ENCODE measurements at places on chromosomes 3 and 15.

GRCh38 chr3:35709691-35710090 lies 70.4 kb downstream of the ARPP21 start:
- DNase-seq, result no peak

DNA sequence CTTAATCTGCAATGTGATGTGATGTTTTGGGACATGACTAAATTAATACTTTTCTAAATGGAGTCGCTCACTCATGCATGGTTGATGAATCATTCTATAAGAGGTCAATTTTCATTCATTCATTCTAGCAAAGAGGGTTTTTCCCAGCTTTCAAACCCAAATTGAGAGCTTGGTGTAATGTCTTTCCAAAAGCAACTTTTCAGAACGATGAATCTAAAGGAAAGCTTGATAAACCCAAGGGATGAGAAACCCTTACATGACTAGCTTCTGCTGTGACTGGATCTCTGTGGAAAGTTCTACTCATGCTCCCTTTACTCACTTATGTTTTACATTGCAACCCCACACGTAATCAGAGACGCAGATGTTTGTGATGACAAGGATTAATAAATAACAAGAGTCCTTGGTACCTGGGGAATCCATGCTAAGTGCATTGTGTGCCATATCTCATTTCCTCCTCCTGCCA lies 47.7 kb downstream of the PDZRN3 start:
- DNase-seq, result no peak

DNA sequence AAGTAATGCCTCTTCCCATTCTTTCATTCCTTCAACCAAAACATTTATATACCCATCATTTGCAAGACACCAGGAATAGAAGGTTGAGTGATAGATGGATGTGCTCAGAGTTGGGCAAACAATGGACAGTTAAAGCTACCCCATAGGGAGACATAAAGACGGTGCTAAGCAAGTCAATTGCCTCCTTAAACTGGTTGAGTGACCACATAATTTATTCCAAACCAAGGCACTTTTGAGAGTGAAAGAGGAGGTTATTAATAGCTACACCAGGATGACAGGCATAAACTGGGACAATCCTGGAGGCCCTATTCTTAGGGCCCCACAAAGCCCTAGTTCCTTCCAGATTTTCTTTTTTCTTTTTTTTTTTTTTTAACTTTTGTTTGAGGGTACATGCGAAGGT lies 21.4 kb upstream of the DYNC1LI1 start:
- DNase-seq, result no peak

- DNase-seq, result no peak
These were observed 146.3 kb upstream of the RGMA start for GRCh38 chr15:93235269-93235668.

- DNase-seq, result no peak
These were observed 20.2 kb downstream of the RNF13 start for GRCh38 chr3:149833241-149833640.

DNA sequence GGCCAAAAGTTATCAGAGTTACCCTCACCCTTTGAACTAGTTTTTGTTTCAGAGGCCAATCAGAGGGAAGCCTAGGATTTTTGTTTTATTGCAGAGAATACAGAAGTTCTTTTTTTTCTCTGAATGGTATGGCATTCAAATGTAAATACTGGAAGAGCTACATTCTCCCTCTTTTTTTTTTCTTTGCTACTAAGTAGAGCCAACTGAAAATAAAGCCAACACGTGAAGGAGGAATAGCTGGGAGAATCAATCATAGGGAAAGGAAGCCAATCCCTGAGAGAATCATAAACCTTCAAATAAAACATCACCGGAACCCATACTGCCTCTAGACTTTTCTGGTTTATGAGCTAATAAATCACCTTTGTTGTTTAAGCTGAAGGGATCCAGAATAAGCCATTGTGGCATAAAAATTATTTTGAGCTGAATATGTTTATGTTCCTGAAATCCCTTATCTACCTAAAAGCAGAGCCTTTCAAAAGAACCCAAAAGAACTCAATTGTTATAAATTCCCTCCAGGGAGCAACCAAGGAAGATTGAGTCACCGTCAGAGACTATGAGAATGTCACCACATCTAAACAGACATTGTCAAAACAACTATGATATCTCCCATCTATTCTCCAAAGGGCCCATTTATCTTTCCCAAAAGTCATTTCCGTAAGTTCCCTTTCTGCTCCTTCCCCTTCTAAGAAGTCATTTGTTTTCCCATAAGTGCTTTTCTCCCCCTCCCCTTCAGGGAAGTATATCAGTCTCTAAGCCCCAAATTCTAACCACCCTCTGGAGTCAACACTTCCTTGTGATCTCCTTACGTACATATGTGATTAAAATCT lies 3.8 kb upstream of the ZNF280D start:
- no peak for DNase-seq

- no peak for DNase-seq
These were observed 32.2 kb upstream of the TPRG1 start for GRCh38 chr3:189139611-189139940.

GRCh38 chr3:64214381-64215018 lies 10.8 kb downstream of the PRICKLE2 start:
- no peak for DNase-seq

- DNase-seq, result peak; percentile 73
These were observed 218 bp upstream of the TRPC1 start for GRCh38 chr3:142723665-142723967.

DNA sequence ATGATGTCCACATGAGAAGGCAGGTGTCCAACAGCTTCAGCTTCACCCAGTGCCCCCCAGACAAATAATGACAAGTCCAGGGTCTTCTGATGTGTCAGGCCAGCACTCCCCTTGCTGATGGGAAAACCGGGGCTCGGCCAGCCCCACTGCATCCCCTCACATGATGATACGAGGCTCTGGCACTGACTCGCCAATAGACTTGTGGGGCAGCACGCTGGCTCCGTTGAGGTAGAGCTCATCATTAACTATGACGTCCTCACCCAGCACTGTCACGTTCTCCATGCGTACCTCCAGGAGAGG lies 2.1 kb upstream of the AMIGO3 start:
- no peak for DNase-seq

DNA sequence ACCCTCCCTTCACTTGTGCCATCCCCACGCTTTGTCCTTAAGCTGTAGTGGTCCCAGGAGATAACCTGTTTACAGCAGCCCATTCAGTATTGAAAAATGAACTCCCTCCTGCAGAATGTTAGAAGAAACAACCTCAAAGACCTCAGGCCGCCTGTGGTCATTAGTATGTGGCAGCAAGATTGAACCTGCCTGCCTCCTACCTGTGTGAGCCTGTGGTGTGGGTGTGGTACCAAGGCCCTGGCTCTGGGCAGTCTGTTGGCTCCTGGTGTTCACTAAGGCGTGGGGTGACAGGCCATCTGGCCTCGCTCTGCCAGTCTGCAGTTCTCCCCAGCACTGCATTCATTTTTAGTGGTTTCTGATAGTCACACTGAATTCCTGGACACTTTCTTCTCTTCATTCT lies 21.0 kb downstream of the LSM3 start:
- DNase-seq, result no peak

DNA sequence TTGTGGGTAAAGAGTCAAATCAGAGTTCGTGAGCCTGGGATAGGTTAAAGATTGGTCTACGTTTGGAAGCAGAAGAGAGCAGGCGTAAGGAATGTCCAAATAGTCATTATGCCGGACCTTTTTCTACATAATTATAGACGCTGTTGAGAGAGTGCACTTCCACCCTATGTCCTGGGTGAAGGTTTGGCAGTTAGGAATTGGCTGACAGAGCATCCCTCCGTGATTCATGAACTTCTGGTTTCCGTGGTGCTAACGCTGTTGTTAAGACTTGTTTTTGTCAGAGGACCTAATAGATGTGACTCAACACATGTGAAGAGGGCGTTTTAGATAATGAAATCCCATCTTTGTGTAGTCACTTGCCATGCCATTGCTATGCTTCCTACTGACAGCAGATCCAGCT lies 1.1 kb downstream of the EAF1 start:
- peak; percentile 67 for DNase-seq

DNA sequence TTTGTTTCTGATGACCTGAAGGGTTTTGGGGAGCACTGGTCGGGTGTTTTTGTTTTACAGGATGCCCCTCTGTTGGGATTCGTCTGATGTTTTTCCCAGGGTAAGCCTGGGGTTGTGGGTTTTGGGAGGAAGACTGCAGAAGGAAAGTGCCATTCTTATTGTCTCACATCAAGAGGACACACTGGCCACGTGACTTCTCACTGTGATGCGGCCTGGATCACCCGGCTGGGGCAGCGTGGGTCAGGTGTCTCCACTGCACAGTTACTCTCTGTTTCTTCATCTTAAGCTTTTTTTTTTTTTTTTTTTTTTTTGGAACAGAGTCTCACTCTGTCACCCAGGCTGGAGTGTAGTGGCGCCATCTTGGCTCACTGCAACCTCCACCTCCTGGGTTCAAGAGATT lies 120.5 kb downstream of the TMEM266 start:
- no peak for DNase-seq

- no peak for DNase-seq
These were observed 29.5 kb downstream of the NANOGP8 start for GRCh38 chr15:35055416-35056105.

- DNase-seq, result no peak
These were observed 327.5 kb downstream of the RORA start for GRCh38 chr15:60901647-60902046.

DNA sequence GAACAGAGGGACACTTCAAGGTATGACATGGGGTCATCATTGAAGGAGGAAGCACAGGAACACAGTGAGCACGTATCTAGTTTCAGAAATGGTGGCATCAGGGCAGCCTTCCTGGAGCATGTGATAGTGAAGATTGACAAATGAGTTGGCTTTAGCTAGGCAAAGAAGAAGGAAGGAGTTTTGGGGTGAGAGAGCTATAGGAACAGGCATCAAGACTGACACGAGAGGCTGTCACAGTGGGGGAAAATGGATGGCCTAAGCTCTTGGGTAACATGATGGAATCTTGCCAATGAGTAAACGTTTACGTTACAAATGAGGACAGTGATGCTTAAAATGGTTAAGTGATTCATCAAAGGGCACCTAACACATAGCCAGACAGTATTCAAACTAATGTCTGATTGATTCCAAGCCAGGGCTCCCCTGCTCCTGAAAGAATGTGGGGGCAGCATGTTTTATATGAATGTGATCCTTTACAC lies 23.1 kb upstream of the GPR171 start:
- DNase-seq, result peak; percentile 28

GRCh38 chr3:16739541-16740105 lies 134.4 kb upstream of the DAZL start:
- DNase-seq, result no peak

GRCh38 chr3:8450618-8451017 lies 51.0 kb upstream of the LMCD1 start:
- DNase-seq, result no peak

DNA sequence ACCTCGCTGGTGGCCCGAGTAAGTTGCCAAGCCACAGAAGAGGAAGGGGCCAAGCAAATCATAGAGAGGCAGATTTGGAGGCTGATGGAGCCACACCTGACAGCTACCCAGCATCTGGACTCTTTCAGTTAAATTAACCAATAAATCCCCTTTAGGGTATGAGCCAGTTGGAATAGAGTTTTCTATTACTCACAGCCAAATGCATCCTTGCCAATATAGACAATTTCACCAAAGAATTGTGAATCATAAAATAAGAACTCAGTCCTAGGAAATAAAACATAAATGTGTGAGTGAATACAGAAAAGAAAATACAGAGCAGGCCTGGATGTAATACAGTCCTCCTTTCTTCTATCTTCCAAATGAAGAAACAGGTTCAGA lies 161.6 kb upstream of the ANKRD28 start:
- no peak for DNase-seq

DNA sequence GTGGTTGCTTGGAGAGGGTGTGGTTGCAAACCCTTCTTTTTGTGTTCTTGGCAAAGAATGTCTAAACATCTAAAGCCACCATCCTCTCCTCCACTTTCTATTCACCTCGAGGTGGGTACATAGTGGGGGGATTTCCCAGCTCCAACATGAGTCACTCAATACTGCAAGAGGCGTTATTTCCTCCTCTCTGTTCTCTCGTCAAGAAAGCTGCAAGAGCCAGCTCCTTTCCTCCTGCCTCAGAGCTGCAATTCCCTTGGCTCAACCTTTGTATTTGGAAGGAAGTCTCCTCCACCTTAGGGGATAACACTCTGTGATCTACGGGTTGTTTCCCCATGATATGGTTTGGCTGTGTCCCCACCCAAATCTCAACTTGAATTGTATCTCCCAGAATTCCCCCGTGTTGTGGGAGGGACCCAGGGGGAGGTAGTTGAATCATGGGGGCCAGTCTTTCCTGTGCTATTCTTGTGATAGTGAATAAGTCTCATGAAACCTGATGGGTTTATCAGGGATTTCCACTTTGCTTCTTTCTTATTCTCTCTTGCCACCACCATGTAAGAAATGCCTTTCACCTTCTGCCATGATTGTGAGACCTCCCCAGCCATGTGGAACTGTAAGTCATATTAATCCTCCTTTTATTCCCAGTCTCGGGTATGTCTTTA lies 138.4 kb downstream of the PLCL2 start:
- peak; percentile 65 for DNase-seq

DNA sequence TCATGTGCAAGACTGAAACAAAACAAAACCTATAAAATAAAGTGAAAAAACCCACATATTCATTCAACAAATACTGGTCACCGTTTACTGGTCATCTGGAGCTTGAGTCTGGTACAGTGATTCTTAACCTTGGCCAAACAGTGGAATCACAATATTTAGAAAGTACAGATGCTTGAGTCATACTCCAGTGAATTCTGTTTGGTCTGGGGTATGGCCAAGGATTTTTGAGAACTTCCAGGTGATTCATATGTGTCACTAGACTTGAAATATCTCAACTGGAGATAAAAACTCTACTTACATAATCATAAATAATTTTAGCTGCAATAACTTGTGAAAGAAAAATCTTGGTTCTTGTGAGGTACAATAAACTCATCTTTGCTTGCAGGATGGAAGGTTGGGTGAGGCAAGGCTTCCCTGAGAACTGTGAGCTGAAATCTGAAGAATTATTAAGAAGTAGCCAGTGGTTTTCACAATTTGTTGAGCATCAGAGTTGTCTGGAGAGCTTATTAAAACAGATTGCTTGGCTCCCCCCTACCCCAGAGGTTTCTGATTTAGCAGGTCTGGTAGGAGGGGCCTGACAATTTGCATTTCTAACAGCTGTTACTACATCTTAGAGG lies 9.6 kb downstream of the NEK11 start:
- no peak for DNase-seq

DNA sequence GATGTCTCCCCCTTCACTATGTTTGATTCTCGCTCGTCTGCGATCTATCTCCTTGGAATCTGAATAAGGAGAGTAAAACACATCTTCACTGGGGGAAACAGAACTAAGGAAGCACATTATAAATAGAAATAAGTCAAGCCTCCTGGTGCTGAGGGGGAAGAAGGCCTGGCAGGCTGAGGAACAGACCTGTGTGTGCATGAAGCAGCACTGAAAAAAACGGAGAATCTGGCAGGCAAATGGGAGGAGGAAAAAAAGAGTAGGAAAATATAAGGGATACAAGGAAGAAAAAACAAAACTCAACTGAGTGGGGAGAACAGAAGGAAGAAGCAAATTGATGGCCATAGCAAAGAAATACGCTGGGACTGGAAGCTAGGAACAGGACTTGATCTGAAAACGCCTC lies 25.7 kb downstream of the PARP16 start:
- no peak for DNase-seq

- no peak for DNase-seq
These were observed 11.5 kb downstream of the TEX264 start for GRCh38 chr3:51682526-51682925.

GRCh38 chr15:98963444-98963843 lies 44.1 kb downstream of the PGPEP1L start:
- DNase-seq, result no peak
